CD4-positive, alpha-beta T cell treated with Interleukin-17A for 1 hour (primary cell): ENCODE measurements at places on chromosomes 16 and 17.

DNA sequence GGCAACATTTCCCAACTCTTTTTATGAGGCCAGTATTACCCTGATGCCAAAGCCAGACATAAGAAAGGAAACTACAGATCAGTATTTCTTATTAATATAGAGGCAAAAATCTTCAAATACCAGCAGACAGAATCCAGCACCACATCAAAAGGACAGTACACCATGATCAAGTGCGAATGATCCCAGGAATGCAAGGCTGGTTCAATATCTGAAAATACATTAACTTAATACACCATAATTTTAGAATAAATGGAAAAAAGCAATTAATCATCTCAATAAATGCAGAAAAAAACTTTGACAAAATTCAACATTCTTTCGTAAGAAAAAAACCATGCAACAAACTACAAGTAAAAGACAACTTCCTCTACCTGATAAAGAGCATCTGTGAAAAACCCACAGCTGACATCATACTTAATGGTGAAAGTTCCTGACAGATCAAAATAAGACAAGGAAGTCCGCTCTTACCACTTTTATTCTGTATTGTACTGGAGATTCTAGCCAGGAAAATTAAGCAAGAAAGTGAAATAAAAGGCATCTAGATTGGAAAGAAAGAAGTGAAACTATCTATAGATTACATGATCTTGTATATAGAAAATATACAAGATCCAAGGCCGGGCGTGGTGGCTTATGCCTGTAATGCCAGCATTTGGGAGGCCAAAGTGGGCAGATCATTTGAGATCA lies 26.4 kb upstream of the MAPK3 start:
- DNase-seq, result peak; percentile 10

- DNase-seq, result no peak
Measured at GRCh38 chr16:81527477-81528178, 83.0 kb downstream of the CMIP start.

GRCh38 chr17:40436636-40437035 lies 6.6 kb upstream of the IGFBP4 start:
- DNase-seq, result no peak

DNA sequence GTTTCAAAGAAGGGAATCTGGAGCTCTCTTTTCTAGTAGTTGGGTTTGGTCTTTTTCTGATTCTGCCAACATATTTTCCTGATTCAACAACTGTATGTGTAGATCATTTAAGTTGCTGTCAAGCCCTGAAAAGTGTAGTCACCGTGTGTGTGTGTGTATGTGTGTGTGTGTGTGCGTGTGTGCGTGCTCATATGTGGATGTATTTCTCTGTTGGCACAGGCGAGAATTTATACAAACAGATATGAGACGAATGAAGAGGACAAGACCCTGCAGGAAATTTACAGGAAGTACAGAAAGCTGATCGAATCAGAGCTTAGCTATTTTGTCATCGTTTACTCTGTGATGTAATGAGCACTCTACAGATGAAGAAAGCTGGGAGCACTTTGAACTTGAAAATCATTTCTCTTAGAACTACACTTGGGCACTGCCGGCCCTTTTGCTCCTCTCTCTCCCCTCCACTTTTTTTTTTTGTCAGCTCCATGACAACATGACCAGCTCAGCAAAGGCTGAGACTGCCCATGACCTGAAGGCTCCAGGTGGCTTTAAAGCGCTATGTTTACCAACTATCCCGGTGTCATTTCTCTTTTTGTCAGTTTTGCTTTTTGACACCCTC lies 11.2 kb downstream of the FBXO39 start:
- DNase-seq, result no peak

DNA sequence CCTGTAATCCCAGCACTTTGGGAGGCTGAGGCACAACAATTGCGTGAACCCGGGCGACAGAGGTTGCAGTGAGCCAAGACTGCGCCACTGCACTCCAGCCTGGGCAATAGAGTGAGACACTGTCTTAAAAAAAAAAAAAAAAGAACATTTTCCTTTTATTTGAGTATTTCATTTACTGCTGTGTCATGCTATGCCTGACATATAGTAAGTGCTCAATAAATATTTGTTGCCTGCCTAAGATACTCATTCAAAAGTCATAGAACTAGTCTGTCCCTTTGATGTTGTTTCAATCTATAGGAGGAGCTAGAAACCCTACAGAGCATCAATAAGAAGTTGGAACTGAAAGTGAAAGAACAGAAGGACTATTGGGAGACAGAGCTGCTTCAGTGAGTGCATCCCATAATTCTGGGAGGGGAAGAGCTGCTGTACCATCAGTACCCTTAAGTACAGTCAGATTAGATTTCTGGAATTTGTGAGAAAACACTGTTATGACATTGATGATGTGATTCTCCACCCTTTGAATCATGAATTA lies 20.0 kb downstream of the CALCOCO2 start:
- DNase-seq, result peak; percentile 27

GRCh38 chr17:10041287-10041612 lies 136.2 kb upstream of the RCVRN start:
- no peak for DNase-seq

DNA sequence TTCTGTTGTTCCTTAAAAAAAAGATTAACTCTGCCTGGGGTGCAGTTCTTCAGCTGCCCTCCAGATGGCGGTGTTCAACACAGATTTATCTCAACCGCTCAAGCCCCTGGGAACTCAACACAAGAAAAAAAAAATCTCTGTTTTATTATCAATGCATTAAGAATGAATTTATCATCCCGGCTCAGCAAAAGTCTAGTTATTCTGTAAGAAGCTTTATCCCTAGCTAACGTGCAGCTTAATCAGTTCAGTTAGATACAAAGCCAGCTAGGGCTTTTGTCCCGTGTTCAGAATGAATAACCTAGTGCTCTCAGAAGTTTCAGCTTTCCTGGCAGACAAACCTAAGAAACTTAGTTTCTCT lies 475.9 kb upstream of the CCL2 start:
- peak; percentile 40 for DNase-seq

GRCh38 chr16:1381612-1382406 lies 30.1 kb downstream of the GNPTG start:
- DNase-seq, result no peak

DNA sequence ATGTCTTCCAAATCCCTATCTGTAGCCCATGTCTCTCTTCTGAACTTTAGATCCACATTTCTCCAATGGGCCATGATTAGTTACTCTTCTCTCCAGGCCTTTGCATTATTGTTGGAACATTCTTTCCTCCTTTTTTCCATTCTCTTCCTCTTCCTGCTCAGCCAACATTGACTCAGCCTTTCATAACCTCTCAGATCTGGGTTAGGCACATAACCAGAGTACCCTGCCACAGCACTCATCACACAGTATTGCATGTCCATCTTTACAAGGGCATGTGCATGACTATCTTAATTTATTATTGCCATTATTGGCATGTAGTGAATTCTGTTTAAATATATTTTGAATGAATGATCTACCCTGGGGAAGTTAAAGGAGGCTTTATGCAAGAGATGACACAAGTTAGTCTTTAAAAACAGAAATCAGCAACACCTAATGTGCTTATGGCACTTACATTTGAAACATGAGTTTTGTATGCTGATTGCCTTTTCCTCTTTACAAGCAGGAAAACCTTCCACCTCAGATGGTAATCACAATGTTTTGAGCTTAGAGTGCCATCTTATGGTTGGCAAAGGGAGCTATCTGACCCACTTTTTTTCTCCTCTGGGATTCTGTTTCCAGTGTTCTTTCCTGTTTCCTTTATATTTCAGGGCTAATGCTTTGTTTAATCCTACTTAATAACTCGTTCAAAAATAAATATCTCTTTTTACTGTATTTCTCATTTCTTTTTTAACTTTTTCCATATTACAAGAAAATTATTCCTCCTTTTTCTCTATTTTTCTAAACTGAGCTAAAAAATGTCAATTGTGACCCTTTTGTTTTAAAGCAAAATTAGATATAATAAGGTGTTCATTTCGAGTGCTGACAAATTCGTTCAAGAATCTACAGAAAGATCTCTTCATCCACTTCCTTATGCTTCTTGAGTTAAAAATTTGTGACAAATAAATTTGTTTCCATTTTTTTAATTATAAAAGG lies 151.0 kb upstream of the RBL2 start:
- peak; percentile 35 for DNase-seq

GRCh38 chr16:80993307-80993706 lies 13.4 kb downstream of the CMC2 start:
- DNase-seq, result no peak

DNA sequence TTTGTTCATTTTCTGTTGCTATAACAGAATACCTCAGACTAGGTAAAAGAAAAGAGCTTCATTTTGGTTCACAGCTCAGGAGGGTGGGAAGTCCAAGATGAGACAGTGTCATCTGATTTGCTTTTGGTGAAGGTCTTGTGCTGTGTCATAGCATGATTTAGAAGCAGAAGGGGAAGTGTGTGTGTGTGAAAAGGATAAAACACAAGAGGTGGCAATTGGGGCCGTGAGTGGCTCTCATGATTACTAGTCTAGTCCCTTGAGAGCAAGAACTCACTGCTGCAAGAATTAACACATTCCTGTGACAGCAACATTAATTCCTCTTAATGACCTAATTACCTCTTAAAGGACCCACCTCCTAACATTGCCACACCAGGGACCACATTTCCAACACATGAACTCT lies 8.3 kb downstream of the SLC35G3 start:
- no peak for DNase-seq

DNA sequence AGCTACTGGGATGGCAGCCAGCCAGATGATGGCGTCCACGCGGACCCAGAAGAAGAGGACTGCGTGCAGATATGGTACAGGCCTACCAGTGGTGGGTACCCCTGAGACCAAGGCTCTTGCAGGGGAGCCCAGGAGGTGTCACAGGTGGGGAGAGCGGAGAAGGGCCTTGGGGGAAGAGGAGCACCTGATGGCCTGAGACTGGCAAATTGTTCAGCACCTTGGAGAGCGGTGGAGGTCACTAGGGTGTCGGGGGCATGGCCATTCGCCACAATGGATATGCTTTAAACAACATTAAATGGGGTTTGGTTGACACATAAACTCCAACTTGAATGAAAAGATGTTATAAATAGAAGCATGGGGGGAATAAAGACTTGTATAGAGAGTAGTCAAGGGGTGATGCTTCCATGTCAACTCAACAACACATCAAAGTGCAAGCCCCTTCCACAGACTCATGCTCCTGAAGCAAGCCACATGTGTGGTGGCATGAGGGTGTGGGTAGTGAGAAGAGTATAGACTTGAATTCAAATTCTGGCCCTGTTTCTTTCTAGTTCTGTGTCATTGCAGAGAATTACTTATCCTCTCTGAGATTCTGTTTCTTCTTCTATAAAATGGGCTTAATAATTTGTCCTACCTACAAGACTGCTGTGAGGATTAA lies 22.2 kb downstream of the CLEC19A start:
- DNase-seq, result no peak

GRCh38 chr17:19723964-19724363 lies 7.6 kb upstream of the SLC47A2 start:
- no peak for DNase-seq

- peak; percentile 82 for DNase-seq
Measured at GRCh38 chr17:49556223-49556943, 19.3 kb upstream of the NXPH3 start.

DNA sequence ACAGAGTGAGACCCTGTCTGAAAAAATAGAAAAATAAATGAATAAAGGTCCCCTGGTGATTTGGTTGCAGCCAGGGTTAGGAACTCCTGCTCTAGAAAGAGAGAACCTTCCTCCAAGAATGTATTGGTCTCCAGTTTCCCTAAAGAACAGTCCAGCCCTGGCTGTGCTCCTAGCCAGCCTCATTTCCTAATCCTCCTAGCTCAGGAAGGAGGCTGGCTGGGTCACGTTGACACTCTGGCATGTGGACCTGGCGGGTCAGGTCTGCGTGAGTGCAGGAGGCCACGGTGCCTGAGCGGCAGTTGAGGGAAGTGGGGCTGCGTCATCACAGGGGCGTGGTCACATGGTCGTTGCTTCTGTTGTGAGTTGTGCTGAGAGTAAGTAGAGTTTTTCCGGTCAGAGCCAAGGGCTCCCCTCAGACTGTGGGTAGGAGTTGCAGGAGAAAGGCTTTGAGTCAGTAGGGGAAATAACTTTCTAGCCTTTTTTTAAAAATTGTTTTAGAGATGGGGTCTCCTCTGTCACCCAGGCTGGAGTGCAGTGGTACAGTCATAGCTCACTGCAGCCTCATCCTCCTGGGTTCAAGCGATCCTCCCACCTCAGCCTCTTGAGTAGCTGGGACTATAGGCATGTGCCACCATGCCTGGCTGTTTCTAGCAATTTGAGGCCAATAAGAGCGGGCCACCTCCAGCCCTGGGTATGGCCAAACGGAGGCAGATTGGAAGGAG lies 194.0 kb upstream of the CIBAR2 start:
- DNase-seq, result peak; percentile 69
